ENCODE measurements at places on chromosomes 6 and 20. TPM values are rescaled to one million over a fixed set of nuclear protein-coding genes. Genes with fewer than 3 reads are reported as not detected.

Gene ESR1
- not detected for total RNA-seq

Gene CALHM4
- total RNA-seq = not detected

Gene SLPI
- 11.9 TPM for total RNA-seq

Gene ZBTB24
- total RNA-seq = 5.7 TPM

Gene BMP5
- total RNA-seq = 0.01 TPM

Gene CRISP3
- total RNA-seq = not detected

Gene PKIB
- total RNA-seq = 0.74 TPM

Gene F13A1
- not detected for total RNA-seq

Gene MICB
- 5.3 TPM for total RNA-seq

Gene PPP1R3G
- 2.0 TPM for total RNA-seq

Gene PPARD
- 5.2 TPM for total RNA-seq

Gene POM121L2
- total RNA-seq = not detected

Gene WFDC10B
- not detected for total RNA-seq

Gene LAMP5
- not detected for total RNA-seq

Gene EYA2
- 2.6 TPM for total RNA-seq

Gene NFKBIE
- total RNA-seq = 6.4 TPM

Gene VARS1
- 58.5 TPM for total RNA-seq

Gene SIRPD
- total RNA-seq = not detected

Gene FAM162B
- 0.11 TPM for total RNA-seq

Gene MAP1LC3A
- total RNA-seq = 25.2 TPM

Gene MYCT1
- not detected for total RNA-seq

Measured in A549 treated with dexamethasone at 1 μM for 4 hours (cell line).